LoVo (cell line): ENCODE measurements at places on chromosomes 11 and 22.

GRCh38 chr22:29780748-29781676 lies 13.8 kb downstream of the UQCR10 start:
- no peak for DNase-seq

GRCh38 chr11:12132790-12133145 lies 22.4 kb downstream of the MICAL2 start:
- DNase-seq, result no peak

GRCh38 chr22:18033204-18033998 lies 9.0 kb upstream of the MICAL3 start:
- no peak for DNase-seq

DNA sequence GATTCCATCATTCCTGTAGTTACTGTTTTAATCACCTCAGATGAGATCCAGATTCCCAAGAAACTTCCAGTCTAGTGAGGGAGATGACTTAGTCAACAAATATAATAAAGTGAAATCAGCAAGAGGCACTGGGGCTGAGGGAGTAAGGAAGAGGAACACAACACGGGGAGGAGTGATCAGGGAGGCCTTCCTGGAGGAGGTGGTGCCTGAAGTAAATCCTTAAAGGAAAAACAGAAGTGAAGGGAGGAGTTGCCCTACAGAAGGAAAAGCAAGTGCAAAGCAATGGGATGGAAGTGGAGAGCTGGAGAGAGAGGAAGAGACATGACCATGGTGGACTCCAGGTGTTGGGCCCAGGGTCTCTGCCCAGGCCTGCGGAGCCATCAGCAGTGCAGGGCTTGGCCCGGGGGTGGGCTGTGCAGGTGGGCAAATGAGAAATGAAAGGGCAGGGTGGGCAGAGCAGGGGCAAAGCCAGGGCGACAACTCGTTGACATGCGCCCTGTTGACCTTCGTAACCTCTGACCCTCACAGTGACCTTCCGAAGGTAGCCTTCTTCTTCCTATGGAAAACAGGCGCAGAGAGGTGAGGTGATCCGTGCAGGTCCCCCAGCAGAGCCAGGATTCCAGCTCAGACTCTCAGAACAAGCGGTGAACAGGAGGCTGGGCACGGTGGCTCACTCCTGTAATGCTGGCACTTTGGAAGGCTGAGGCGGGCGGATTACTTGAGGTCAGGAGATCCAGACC lies 12.1 kb upstream of the PPARA start:
- DNase-seq, result no peak
